ENCODE measurements at places on chromosomes 7 and 10. TPM values are rescaled to one million over a fixed set of nuclear protein-coding genes. Genes with fewer than 3 reads are reported as not detected.

Gene FFAR4
- not detected for total RNA-seq

Gene CCDC136
- total RNA-seq: 11.1 TPM

Gene IGF2BP3
- total RNA-seq: 35.1 TPM

Gene ARHGAP22
- 70.8 TPM for total RNA-seq

Gene TEX36
- total RNA-seq: not detected

Gene ATOH7
- not detected for total RNA-seq

Gene SLC29A3
- total RNA-seq: 1.8 TPM

Gene MMRN2
- 3.6 TPM for total RNA-seq
